ENCODE measurements at places on chromosomes 11 and 22.
A peak's percentile ranks its signal among the peaks of the same experiment; 100 is the strongest.

GRCh38 chr11:46655631-46656030, 38.3 kb downstream of the ATG13 start:
- DNase-seq: no peak

GRCh38 chr22:27959335-27960090, 40.5 kb upstream of the PITPNB start:
- no peak for DNase-seq

GRCh38 chr22:36923131-36923788, 9.8 kb downstream of the CSF2RB start:
- no peak for DNase-seq

DNA sequence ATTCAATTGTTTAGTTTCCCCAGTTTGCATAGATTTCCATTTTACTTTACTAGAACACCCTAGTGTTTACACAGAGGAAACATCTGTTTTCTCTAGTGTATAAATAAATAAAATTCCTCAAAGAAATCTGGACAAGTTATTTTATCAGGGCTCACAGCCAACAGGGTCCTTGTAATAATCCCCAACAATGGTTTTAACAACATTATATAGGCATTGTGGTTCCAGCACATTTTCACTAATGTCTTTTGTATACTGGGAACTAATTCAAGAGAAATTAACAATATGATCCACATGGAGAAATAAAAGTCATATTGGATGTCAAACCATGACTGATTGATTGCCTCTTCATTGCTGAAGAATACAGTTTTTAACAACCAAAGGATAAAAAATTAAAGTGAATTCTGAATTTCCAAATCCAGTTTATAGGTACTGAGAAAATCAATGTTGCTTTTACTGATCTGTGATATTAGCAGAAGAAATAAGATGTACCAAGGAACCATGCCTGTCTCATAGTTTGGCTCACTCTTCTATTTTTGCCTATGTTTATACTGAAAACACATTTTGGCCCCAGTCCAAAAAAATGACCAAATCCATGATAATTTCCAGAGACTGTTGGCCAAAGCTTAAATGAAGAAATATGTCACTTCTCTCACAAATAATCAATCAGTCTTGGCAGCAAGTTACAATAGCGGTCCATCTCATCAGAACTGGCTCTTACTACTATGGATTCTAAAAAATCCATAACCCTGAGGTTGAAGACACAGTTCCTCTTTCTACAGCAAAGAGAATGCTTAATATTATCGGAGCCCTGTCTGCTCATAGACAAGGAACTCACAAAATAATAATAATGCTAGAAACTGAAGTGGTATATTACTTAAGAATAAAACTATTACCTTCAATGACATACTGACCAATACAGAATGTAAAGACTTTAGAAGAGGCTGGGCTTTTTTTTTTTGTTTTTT, 1.4 kb upstream of the MS4A13 start:
- DNase-seq: no peak

DNA sequence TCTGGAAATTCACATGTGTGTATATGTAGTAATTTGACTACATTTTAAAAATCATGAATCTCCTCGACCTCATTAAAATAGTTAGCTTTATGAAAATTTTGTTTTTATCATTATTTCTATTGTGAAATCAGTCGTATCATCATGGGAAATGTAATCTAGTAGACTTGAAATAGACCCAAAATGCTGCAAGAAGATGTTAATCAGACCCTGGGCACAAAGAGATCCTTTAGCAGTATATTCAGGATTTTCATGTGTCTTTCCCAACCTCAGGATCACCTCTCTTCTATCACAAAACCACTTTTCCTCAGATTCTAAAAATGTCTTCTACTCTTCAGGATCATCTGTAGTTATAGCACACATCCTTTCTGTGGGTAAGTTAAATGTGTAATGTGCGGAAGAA, 74.9 kb upstream of the ADSL start:
- no peak for DNase-seq

- DNase-seq: no peak
Observed at GRCh38 chr22:39514373-39514973, 5.9 kb upstream of the ATF4 start.

DNA sequence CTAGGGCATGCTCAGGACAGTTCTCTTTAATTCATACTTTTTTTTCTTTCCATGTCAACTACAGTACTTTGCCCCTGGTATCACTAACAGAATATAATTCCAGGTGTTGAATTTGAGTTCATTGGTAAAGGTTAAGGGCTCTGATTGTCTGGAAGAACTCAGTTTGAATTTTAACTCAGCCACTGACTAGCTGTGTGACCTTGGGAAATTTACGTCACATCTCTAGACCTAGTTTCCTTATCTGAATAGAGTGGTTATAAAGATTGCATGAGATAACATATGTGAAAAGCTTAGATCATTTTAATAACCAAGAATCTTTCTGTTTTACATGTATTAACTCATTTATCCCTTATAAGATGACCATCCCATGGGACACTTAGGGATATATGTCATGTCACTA, 15.8 kb upstream of the ZC3H12C start:
- no peak for DNase-seq

GRCh38 chr11:1224111-1224490, 1.2 kb downstream of the MUC5B start:
- DNase-seq: no peak

DNA sequence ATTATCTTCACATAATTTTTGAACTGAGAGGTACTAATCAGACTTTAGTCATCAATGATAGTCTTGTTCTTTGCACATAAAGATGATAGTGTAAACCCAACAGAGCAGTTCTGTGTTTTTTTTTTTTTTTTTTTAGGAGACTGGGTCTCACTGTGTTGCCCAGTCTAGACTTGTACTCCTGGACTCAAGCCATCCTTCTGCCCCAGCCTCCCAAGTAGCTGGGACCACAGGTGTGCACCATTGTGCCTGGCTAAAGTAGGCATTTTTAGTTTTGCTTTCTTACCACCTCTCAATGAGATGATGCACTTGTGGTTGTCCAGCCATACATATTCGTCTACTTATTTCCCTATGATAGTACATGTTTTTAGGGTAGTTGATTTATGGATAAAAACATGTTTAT, 50.6 kb downstream of the MTMR3 start:
- no peak for DNase-seq

DNA sequence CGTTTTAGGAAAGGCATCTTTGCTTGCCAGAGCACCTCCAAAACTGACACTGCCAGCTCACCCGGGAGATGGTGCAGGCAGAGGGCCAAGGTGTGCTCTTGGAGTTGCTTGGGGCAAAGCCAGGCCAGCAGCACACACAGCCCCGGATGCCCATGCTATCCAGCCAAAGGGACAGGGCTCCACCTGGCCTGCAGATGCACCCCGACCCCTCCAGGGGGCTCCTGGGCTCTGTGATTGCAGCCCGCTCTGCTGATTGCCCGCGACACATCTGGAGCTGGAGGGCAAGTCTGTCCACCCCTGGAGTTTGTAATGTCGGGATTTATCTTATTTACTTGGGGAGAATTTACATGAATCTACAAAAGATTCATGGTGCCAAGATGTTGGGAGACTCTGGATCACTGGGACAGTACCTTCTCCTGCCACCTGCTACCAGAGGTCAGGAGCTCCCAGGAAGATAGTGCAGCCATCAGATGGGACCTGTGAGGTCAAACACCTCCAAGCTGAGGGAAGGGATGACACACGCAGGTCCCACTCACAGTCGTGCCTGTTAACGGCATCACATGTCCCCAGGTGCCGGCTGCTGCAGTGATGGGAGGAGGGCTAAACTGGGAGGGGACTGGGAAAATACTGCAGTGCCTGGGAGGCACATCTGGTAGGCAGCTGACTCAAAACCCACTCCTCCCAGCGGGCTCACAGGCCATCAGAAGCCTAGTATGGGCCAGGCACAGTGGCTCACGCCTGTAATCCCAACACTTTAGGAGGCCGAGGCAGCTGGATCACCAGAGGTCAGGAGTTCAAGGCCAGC, 17.2 kb downstream of the CBX7 start:
- DNase-seq: no peak

DNA sequence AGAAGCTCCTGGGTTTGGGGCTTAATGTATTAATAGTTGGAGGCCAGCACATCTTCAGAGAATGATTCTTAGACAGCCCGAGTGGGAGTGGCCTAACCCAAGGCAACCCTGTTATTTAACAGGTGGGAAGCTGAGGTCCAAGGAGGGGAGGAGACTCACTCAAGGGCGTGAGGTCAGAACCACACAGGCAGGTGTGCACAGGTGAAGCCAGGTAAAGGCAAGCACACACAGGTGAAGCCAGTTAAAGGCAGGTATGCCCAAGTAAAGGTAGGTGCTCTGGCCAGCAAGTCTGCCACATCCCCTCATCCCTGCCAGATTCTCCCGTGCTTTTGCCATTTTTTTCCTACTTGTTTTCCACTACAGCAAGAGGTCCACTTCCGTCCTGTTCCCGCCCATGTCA, 2.9 kb upstream of the SHANK2 start:
- no peak for DNase-seq

- no peak for DNase-seq
Observed at GRCh38 chr11:104637662-104638170, 260.5 kb downstream of the CASP12 start.

DNA sequence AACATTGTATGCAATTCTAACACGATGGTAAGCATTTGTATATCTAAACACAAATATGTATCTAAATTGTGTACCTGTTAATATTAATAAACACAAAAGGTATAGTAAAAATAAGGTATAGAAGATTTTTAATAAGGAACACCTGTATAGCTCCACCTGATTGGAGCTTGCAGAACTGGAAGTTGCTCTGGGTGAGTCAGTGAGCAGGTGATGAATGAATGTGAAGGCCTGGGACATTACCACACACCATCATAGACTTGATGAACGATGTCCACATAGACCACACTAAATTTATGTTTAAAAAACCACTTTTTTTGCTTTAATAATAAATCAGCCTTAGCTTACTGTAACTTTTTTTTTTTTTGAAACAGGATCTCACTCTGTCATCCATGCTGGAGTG, 97.6 kb upstream of the CLMP start:
- DNase-seq: no peak

GRCh38 chr22:17867160-17867785, 93.0 kb upstream of the BID start:
- DNase-seq: no peak

- DNase-seq: no peak
Observed at GRCh38 chr11:83954780-83955179, 668.6 kb upstream of the CCDC90B start.

DNA sequence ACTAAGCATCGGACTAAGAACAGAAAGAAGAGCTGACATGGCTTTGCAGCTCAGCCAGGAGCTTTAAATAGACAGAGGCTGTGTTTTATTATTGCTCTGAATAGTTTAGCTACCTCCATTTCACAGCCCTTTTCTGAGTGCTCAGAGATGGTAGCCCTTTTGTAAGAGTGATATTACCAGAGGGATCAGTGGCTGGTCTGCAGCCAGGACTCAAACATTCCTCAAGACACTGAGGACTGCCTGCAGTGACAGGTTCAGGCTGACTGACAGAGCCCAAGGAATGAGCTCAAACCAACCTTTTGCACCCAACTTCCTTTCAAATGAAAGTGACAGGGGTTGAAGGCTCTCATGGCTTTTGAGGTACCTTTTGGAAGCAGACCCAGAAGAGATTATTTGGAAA, 189.0 kb downstream of the DDX10 start:
- DNase-seq: no peak

GRCh38 chr11:42841556-42841955, 470.2 kb upstream of the API5 start:
- DNase-seq: no peak

DNA sequence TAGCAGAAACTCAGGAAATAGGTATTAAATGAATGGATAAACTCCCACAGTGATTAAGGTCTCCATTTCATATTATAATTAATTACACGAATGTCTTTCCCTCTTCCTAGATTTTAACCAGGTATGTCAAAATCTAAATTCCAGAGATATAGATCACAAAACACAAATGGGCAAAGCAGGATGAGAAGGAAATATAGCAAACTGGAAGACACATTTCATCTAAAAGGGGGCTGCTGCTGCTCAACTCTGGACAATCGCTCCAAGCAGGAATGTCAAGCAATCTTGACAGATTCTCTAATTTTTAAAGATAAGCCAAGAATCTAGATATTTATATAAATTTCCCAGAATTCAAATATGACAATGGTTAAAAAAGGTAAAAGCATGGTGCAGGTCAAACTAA, 554.2 kb upstream of the CCDC90B start:
- no peak for DNase-seq

GRCh38 chr22:17931400-17931825, 92.9 kb downstream of the MICAL3 start:
- DNase-seq: no peak

DNA sequence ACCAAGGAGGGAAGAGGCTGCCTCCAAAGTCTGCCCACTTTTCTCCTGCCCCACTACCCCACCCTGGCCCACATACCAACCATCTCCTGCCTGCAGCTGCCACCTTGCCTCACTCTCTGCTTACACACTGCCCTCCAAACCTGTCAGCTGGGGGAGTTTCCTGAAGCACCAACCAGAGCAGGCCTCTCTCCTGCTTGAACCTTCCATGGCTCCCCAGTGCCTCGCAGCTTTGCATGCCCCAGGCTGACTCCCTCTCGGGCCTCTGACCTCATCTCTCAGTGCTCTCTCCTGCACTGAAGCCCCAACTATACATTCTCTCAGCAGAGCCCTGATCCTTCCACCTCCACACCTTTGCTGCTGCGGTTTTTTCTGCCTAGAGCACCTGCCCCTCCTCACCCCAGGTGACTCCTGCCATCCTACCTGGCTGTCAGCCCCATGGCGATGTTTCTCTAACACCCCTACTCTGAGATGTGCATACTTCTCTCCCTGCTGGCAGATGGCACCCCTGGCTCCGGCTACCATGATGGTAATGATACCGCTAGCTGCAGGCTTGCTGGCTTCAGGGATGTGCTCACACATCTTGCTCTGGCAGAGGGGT, 43.5 kb downstream of the MN1 start:
- DNase-seq: no peak

GRCh38 chr22:23305922-23306374, 125.6 kb downstream of the BCR start:
- peak; percentile 32 for DNase-seq

DNA sequence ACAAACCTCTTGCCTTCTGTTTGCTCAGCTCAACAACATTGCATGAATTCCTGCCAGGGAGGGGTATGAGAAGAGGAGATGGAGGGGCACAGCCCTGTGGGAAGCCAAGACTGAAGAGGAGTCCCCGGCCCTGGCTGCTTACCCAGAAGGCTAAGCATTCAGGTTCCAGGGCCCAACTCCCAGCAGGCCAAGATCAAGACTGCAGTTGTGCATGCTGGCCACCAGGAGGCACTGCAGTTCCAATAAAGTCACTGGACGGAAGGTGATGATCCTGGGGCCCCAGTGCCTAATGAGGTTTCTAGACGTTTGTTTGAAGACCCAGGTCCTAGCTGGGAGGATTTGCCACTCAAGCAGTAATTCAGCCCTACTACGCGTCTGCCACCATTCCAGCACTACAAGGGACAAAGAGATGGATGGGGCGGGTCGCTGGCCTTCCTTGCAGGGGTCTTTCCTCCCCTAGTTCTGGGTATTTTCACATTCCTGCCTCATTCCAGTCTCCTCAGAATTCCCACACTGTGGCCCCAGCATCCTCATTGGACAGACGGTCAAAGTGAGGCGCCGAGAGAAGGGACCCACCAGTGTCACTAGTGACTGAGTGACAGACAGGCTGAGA, 23.6 kb downstream of the ALX4 start:
- no peak for DNase-seq

- DNase-seq: no peak
Observed at GRCh38 chr11:61737636-61738386, 14.6 kb upstream of the MYRF start.

Measured in AG09309 (cell line).